ENCODE measurements at places on chromosomes 2 and 18.

- no peak for DNase-seq
These were observed 37.7 kb upstream of the RNF103 start for GRCh38 chr2:86661333-86661732.

- peak; percentile 85 for DNase-seq
These were observed 330.9 kb downstream of the RIT2 start for GRCh38 chr18:42784632-42785031.

DNA sequence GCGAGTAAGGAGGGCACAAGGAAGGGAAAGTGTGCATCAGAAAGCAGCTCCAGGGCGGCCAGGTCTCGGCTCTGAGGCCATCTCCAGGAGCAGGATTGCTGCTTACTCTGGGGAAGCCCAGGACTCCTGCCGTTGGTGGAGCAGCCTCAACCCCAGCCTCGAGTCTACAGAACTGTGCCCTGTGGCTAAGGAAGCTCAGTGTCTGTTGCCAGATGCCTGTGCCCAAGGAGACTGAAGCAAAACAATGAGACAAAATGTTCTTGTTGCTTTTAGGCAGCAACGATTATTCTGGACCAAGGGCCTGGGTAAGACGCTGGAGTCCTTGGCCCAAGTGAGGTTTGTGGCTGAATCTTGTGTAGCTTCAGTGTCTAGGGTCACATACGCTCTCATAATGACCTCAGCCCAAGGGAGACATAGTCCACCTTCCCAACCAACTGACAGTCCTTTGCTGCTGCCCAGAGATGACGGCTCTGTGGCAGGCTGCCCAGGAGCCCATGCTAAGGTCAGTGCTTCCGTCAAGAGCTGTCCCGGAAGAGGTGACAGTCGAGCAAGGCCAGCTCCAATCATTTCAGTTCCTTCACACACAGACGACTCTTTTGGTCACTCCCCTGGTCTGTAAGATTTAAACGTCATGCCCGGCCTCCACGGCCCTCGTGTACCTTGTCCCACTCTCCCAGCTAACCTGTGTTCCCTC, 223.8 kb downstream of the TTC32 start:
- no peak for DNase-seq

- no peak for DNase-seq
These were observed 117.6 kb downstream of the TWIST2 start for GRCh38 chr2:238965371-238966071.

DNA sequence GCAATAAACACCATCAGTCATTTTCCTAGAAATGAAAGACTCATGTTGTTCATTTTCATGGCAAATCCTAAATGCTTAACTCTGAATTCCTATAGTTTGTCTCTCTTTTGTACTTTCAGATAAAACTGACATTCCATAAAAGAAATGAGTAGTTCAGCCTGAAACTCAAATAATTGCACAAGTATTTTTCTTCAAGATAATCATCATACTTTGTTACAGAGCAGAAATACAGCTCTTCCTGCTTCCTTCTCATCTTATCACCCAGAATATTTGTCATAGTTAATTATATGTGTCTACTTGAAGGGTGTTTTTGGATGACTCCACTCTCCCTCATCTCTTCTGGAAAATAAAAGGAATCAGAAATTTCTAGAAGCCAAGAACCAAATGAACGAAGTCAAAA, 141.1 kb downstream of the HNMT start:
- DNase-seq = no peak

GRCh38 chr18:76461148-76461547, 33.9 kb downstream of the ZNF516 start:
- DNase-seq = no peak

DNA sequence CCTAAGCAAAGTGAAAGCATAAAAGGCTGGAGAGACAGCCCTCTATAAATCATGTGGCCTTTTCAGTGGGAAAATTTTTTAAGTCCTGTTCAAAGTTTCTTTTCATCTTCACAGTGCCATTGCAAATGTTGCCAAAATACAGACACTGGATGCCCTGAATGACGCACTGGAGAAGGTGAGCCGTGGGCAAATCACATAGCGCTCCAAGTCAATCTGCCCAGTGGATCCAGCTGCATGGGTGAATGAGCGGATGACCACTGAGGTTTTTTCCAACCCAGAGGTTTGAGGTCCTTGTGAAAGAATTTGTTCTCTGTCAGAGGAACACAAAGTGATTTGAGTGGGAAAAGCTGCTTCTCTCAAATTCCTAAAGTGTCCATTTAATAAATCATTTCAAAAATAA, 11.8 kb downstream of the DAPL1 start:
- DNase-seq = peak; percentile 63

GRCh38 chr2:129929321-129930290, 49.9 kb upstream of the RAB6C start:
- no peak for DNase-seq

- DNase-seq = peak; percentile 62
These were observed 2084.4 kb upstream of the PIK3C3 start for GRCh38 chr18:39870591-39870990.

DNA sequence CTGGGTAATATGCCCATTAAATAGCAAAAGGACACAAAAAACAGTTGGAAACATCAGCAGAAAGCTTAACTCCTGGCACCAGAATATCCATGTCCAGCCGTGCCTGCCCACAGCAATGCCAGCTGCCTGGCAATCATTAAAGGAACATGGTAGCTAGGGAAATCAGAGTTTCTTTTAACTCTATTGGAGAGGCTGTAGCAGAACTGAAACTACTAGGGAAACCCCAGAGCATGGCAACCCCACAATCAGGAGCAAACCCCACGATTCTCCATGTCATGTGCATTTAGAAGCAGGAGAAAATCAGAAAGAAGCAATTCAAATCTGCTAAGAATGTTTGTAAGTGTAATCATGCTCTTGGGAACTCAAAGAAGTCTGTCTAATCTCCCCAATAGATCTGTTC, 409.0 kb upstream of the SMIM21 start:
- DNase-seq = no peak

DNA sequence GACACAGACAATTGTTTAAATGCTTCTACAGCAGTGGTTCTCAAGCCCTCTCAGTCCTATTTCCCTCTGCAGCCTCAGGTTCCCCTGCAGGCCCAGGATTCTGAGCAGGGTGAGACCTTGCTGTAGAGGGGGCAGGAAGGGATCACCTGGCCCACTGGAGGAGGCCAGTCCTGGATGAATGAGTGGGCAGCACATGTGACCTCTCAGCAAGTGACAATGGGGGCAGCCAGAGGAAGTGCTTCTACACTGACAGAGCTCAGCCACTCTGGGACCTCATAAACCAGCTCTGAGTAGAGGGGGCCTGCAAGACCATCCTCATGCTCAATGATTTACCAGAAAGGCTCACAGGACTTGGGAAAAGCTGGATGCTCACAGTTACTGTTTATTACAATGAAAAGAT, 63.2 kb downstream of the ASB1 start:
- DNase-seq = no peak

- DNase-seq = peak; percentile 7
These were observed 217.2 kb downstream of the NR4A2 start for GRCh38 chr2:156115338-156115737.

GRCh38 chr2:189641002-189641401, 20.3 kb upstream of the ASNSD1 start:
- no peak for DNase-seq

- no peak for DNase-seq
These were observed 16.9 kb upstream of the FN1 start for GRCh38 chr2:215452725-215453124.

- DNase-seq = no peak
These were observed 373.1 kb downstream of the CMPK2 start for GRCh38 chr2:6492573-6492972.

- no peak for DNase-seq
These were observed 107.6 kb upstream of the MSH6 start for GRCh38 chr2:47675196-47675825.

DNA sequence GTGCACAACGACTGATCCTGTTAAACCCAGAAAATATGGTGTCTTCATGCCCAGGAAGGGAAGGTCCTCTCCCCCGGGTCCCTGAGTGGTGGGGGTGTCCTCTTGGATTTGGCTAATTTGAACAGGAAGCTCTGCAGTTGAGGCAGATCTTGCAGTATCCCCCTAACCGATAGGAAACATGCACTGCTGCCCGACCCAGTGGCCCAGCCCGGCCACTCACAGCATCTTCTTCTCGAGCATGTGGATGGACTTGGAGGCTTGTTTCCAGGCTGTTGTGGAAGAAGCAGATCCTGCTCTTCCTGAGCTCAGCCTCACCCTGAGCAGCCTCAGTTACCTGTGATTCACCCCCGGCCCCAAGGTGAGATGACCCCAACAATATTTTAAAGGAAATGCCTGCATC, 46.4 kb upstream of the ASB1 start:
- no peak for DNase-seq

- DNase-seq = no peak
These were observed 19.1 kb downstream of the SLC25A12 start for GRCh38 chr2:171874963-171875362.

DNA sequence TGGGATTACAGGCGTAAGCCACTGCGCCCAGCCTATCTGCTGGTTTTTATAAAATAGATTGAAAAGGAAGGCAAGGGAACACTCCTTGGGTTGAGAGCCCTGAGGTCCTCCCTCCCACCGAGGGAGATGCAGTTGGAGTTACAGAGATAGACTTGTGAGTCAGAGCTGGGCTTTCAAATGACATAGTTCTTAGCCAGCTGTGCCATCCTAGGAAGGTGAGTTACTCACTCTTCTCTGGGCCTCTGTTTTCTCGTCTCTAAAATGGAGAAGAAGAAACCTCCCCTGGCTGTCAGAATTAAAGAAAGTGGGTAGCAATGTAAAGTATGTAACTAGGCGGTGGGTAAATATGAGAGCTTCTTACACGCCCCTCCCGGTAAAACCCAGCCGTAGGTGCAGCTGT, 2.4 kb downstream of the LRRFIP1 start:
- peak; percentile 89 for DNase-seq

DNA sequence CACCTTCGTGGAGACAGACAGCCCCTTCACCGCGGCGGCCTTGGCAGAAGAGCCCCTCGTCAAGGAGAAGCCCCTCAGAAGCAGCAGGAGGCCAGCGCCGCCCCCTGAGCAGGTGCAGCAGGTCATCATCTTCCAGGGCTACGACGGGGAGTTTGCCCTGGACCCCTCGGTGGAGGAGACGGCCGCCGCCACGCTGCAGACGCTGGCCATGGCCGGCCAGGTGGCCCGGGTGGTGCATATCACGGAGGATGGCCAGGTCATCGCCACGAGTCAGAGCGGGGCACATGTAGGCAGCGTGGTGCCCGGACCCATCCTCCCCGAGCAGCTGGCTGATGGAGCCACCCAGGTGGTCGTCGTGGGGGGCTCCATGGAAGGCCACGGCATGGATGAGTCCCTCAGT, 145.7 kb downstream of the PTGR3 start:
- DNase-seq = no peak

DNA sequence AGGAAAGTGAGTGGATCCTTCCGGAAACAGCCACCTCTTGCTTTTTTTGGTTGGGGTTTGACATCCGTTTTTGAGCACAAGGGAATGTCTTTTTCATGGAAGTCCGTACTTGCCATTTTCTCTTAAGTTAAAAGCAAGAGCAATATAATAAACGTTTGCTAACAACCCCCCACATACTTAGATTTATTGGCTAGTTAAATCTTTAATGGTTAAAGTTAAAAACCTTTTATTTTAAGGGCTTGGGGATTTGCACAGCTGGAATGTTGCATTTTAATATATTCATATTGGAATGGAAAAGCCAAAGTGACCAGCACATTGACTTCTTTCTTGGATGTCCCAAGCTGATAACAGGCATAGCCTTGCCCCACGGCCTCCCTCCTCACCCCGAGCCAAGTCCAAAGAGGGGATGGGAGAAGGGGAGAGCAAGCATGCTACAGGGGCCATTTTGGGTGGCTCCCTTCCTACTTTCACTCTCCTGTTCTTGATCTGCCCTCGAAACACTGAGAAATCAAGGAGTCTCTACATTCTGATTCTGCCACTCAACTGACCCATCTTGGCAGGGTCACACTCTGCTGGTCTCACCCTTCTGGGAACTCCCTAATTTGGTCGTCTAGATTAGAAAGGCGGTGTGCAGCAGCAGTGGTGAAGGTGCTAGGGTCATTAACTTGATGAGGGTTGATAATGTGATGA, 48.1 kb upstream of the PKDCC start:
- no peak for DNase-seq

GRCh38 chr2:174086708-174087107, 121.5 kb upstream of the SP3 start:
- DNase-seq = no peak

GRCh38 chr18:49968644-49969309, 155.4 kb upstream of the ACAA2 start:
- DNase-seq = peak; percentile 79

DNA sequence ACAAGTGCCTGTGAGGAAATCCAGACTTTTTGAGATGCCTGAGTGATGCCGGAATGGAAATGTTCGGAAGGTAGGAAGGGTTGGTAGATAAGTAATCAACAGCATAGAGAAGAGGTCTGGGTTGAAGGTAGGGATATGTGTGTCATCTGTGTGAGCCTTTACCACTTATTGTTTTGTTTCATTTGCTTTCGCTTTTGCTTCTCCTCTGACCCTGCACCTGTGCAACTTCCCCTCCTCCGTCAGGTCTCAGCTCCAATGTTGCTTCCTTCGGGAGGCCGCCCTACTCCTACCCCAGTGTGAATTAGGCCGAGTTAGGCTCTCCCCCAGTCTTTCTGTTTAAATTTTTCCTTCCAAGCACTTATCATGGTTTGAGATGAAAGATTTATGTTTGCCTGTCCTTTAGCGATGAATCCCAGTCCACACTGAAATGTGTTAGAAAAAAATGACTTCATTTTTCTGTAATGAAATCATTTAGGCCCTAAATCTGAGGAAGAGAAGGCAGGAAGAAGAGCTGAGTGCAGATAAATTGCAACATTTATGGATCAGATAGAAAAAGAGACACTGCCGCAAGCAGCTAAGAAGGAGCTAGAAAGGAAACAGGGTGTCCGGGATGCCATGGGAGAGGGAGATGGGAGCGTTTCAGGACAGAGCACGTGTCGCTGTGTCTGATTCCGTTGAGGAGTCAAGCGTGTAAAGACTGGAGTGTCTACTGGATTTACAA, 139.6 kb upstream of the PELI1 start:
- DNase-seq = peak; percentile 42

DNA sequence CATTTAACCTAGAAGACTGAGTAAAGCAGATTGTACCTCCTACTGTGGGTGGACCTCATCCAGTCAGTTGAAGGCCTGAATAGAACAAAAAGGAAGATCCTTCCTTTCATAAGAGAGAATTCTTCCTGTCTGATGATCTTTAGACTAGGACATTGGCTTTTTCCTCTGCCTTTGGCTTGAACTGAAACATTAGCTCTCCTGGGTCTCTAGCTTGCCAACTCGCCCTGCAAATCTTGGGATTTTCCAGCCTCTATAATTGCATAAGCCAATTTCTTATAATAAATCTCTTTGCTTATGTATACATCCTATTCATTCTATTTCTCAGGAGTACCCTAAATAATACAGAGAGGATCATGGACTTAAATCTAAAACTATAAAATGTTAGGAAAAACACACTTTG, 6.2 kb upstream of the KDSR start:
- no peak for DNase-seq

DNA sequence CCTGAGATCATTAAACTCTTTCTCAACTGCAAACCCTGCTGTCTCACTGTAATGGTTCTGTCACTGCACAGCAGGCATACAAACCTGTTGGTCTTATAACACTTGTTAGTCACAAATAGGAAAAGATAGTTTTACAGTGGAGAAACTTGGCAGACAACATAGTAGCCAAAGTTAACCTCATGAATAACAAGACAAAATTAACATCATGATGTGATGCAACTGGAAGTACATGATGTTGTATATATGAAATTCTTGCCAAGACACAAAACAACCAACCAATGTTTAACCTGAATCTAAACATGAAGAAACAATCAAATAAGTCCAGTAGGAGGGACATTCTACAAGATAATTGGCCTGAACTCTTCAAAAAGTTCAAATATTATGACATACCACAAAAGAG, 189.3 kb downstream of the RNF152 start:
- DNase-seq = no peak
